ENCODE measurements at places on chromosomes 2 and 18. TPM values are rescaled to one million over a fixed set of nuclear protein-coding genes. Genes with fewer than 3 reads are reported as not detected.

MARCO gene
- not detected for total RNA-seq

PAX8 gene
- not detected for total RNA-seq

RAPH1 gene
- total RNA-seq = 58.9 TPM

TNS1 gene
- total RNA-seq = 249 TPM

GPR155 gene
- total RNA-seq = 15.3 TPM

RAB12 gene
- 41.3 TPM for total RNA-seq

GCG gene
- total RNA-seq = 0.31 TPM

MCEE gene
- total RNA-seq = 22.6 TPM

DNA sequence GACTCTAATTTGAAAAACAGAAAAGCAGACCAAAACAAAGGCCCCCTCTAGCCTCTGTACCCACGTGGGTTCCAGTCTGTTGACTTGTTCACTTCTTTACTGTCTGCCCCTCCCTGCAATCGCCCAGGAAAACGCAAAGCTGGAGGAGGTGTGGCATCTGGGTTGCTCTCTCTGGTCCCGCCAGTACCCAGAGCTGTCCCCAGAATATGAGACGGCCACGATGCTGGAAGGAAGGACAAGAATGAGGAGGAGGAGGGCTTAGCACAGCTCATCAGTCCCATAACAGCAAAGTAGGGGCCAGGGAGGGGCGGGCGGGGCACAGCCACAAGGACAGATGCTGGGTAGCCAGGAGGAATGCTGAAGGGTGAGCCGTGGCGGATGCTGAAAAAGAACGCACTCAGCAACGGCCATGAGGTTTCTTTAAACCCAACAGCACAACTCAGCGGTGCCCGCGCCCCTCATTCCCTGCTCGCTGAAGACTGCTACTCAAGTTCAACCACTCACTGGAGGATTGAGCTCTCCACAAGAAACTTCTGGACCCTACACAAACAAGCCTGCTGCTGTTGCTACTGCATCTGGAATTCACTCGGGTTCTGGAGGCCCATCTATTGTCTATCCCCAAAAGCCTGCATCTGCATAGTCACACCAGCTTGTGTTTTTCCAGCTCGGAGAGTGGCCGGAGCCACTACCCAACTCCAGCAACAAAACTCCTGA is 187.7 kb downstream of the HDAC4 start:
- peaks cover 5% of the 10 kb centered on the region for H3K4me1 ChIP-seq
- DNase-seq = no peak
- no peaks in the 10 kb centered on the region for H3K27me3 ChIP-seq

DNA sequence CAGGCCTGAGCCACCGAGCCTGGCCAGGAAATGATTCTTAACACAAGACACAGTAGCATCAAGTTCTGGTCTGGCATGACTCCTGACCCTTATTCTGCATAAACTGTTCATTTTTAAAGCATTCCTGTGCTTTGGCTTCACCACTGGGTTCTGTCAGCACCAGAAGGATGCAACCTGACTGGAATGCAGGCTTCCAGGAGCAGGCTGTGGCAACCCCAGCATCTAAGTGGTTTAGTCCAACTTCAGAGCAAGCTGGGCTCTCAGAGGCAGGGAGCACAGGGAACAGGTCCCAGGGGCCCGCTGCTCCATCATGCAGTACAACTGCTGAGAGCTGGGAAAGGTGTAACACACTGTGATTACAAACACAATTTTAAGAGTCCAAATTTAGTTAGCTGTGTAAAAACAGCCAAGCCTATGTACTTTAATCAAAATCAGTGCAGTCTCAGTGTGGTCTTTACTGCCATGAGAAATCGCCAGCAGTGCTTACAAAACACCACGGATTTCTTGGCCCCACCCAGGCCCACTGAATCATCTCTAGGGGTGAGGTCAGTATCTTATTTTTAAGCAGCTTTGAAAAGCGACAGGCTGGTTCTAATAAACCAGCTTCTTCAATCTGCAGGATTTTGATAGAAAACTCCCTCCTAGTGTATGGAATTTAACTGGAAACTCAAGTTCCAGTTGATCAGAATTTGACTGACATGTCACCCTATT is 44.4 kb upstream of the TMEM182 start:
- peaks cover 32% of the 10 kb centered on the region for H3K36me3 ChIP-seq
- H3K4me3 ChIP-seq = no peak overlapping the region
- H3K27me3 ChIP-seq = no peaks in the 10 kb centered on the region
- H3K27ac ChIP-seq = no peak overlapping the region
- no peak for DNase-seq

DNA sequence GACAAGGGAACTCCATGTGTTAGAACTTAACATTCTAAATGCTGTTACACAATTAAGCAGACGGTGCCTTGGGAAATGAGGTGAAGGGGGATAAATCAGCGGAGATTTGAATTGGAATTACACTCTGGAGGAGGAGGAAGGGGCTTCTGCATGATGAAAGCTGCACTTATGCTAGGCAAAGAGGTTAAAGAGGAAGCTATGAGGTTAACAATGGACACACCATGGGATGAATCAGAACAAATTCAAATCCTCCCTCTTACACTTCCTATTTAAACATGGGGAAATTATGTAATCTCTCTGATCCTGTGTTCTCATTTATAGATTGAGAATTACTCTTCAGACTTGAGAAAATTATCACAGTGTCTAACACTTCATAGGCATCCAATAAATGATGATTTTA is 121.5 kb upstream of the SIX2 start:
- no peak overlapping the region for H3K4me3 ChIP-seq
- H3K4me1 ChIP-seq = peaks cover 27% of the 10 kb centered on the region
- no peak for DNase-seq
- H3K27ac ChIP-seq = no peak overlapping the region
- H3K36me3 ChIP-seq = no peaks in the 10 kb centered on the region

DNA sequence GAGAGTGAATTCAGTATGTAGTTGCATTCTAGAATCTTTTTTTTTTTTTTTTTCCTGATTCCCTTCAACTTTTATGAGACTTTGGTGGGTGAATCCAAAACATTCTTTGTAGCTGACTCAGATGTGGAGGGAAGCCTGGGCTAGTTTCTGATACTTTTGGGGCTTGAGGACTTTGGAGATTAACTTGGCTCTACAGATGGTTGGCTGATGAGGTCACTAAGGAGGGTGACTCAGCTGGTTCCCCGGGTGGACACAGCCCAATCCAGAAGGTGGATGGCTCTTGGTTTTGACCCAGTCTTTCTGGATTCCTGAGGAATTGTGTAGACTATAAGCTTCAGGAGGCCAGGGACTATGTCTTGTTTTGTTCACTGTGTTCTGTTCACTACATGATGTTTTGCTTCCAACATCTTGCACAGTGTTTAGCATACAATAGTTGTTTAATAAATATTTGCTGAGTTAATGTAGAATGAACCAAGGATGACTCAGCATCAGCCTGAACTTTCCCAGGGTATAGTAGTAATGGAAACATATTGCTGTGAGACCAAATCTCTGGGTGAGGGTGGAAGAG is 30.5 kb downstream of the LAMA3 start:
- no peak for DNase-seq
- no peaks in the 10 kb centered on the region for H3K27me3 ChIP-seq
- H3K36me3 ChIP-seq = no peaks in the 10 kb centered on the region
- no peak overlapping the region for H3K4me3 ChIP-seq

DNA sequence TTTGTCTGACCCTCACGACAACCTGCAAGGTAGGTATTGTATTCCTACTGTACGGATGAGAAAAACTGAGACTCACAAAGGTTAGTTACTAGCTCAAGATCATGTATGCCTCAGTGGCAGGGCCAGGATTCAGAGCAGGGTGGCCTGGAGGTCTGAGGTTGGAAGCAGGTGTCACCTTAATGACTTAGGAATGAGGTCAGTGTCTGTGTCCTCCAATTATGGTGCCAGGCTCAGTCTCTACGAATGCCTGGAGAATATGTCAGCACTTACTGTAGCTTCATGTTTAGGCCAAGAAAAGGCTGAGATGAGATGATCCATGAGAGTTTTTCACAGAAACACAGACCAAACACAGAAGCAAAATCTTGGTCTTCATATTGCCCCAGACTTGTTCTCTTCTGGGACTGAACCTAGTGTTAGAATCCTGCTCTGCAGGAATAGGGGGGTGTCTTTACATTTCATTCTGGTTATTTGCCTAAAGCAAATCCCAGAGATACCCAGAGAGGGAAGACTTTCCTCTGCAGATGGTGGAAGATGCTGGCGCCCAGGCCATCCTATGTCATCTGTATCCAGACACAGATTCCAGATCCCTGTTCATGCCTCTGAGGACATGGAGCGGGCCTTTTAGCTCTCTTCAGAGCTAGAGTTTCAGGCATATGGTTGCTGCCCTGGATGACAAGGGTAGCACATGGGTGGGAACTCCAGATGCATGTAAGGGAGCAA is 16.3 kb upstream of the RAB10 start:
- no peaks in the 10 kb centered on the region for H3K36me3 ChIP-seq
- H3K4me1 ChIP-seq = peaks cover 32% of the 10 kb centered on the region
- no peak overlapping the region for H3K4me3 ChIP-seq
- H3K27ac ChIP-seq = peak overlapping the region; percentile 93

DNA sequence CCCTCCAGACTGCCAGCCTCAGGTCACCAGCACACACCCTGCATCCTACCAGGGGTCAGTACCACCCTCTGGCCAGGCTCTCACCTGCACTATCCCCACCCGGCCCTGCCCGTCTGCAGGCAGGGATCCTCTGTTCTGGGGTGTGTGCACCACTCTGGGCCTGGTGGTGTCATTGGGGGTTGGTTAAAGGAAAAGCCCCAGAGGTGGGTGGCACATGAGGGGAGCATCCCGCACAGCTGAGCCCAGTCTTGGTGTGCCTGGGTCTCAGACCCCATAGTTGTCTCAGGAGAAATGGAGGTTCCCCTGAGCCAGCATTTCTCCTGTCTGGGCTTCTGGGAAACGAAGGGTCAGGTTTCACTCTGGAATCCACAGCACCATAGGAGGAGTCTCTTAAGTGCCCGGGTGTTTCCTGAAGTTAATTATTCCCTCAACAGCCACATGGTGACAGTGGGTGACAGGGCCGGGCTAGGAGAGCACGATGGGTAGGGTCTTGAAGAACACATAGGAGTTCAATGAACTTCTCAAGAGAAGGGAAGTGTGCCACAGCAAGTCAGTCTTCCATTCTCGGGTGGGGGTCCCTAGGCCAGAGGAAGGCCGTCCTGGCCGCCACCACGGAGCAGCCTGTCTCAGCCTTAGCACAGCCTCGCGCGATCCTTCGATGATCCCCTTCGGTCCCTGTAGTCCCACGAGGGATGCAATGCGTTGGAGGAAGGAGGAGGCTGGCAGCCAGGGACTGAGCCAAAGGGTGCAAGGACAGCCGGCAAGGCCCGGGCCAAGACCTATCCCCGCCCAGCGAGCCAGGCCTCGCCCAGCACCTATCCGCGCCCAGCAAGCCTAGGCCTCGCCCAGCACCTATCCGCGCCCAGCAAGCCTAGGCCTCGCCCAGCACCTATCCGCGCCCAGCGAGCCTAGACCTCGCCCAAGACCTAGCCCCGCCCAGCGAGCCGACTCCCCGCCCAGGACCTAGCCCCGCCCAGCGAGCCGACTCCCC is 1.1 kb upstream of the FARP2 start:
- H3K27ac ChIP-seq = peak overlapping the region; percentile 88
- H3K4me1 ChIP-seq = peaks cover 65% of the 10 kb centered on the region
- no peaks in the 10 kb centered on the region for H3K27me3 ChIP-seq
- DNase-seq = no peak
- peak overlapping the region; percentile 40 for H3K4me3 ChIP-seq

DNA sequence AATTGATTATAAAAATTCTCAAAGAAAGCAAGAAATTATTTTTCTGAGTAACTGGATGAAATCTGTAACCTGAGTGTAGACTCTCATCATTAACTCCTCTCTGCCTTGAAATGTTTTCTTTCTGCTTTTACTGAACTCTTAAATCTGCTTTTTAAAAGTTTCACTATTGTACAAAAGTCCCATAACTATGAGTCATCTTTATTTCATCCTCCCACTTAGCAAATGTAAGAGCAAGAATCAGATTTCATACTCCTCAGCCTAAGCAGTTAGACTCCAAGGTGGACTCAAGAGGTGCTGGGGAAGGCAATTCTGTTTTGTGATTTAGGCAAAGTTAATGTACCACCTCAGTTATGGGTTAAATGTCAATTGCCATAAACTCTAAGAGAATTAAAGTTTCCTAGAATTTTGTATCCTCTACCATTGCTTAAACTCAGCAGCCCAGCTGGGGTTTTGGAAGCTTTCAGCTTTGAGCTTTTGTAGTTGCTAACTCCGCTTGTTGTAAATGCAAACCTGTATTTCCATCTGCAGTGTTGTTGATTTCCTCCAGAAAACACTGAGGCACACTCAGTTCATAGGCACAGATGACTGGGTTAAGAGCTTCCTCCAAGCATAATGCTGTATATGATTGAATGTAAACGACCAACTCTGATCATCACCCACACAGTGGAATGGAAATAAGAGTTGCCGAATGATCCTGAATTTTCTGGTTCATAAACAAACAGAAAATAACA is 268.8 kb downstream of the ARHGAP15 start:
- H3K4me3 ChIP-seq = no peak overlapping the region
- no peak for DNase-seq
- H3K27me3 ChIP-seq = no peaks in the 10 kb centered on the region

- peak overlapping the region; percentile 99 for H3K27ac ChIP-seq
- no peaks in the 10 kb centered on the region for H3K27me3 ChIP-seq
- no peak overlapping the region for H3K4me3 ChIP-seq
- no peak for DNase-seq
- peaks cover 59% of the 10 kb centered on the region for H3K4me1 ChIP-seq
- peaks cover 35% of the 10 kb centered on the region for H3K36me3 ChIP-seq
Observed at GRCh38 chr2:216114382-216114713, 5.2 kb downstream of the XRCC5 start.

GRCh38 chr2:96152304-96153161 is 7.3 kb upstream of the DUSP2 start:
- no peaks in the 10 kb centered on the region for H3K36me3 ChIP-seq
- DNase-seq = peak; percentile 57
- no peak overlapping the region for H3K4me3 ChIP-seq
- peaks cover 2% of the 10 kb centered on the region for H3K27me3 ChIP-seq
- H3K4me1 ChIP-seq = peaks cover 5% of the 10 kb centered on the region

DNA sequence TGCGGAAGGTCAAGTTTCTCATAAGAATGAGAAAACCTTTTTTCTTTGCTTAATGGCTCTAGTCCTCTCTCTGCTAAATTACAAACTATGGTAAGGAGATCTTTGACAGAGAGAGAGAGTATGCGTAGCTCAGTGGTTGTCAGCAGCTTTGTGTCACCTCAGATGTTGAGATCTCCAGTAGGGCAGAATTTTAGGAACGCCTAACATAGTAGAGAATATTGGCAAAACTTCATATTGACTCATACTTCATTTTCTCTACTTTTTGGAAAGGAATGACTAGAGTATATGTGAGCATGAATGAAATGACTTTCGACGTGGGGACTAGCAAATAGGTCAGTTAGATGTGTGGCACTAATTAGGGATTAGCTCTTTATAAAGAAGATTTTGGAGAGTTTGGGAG is 64.0 kb downstream of the WDR7 start:
- no peak for DNase-seq
- H3K4me3 ChIP-seq = no peak overlapping the region
- H3K4me1 ChIP-seq = peaks cover 6% of the 10 kb centered on the region
- peaks cover 1% of the 10 kb centered on the region for H3K36me3 ChIP-seq
- no peaks in the 10 kb centered on the region for H3K27me3 ChIP-seq

Measured in chondrocyte (in vitro differentiated cells).